ENCODE measurements at places on chromosomes 12 and 14.

DNA sequence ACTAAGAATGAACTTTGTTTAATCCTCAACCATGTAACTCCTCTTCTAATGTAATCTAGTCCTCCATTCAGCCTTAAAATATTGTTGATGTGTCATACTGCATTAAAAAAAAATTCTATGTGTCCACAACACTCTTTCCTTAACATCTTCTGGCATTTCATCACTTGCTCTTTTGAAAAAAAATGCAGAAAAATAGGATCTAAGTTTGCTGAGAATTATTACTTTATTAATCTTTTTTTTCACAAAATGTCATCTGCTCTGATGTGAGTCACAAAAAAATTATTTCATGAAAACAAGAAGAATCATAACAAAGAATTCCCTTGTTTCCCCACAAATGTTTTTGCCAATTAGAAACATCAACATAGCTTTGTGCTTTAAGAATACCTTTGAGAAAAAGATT, 410.1 kb upstream of the MGAT4C start:
- no peak for DNase-seq

- DNase-seq = no peak
These were observed 104.2 kb upstream of the AMN1 start for GRCh38 chr12:31832740-31833729.

DNA sequence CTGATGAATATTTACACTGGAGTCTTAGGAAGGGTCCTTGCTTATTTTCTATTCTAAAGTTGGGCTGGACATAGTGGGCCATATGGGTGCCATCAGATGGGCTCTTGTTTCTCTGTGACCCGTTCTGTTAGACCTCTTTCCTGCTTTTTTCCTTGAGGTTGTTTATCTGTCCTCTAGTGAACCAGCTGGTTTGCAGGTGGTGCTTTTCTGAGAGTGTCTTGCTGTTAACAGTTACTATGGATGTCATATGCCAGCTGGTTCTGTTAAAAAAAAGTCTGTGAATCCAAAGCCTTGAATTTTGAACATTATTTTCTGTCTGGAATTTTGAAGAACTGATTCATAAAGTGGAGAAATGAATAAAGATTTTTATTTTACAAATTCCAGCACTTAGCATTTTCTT, 29.2 kb downstream of the ZC3H14 start:
- DNase-seq = no peak

DNA sequence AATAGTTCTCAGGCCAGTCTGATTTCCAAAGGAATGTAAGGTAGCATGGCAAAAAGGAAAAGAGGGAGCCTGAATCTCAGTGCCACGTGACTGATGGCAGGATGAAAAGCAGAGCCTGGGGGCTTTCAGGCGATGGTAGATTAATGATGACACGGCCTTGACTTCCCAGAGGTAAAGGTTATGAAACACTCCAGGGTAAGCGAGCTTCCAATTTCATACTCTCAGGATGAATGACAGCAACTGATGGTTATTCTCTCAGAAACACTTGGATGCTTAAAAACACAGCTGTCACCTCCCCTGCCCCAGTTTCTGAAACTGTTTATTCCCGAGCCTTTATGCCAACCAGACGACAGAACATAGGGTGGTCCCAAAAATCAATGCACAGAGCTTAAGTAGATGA, 28.8 kb downstream of the GDF11 start:
- DNase-seq = no peak

DNA sequence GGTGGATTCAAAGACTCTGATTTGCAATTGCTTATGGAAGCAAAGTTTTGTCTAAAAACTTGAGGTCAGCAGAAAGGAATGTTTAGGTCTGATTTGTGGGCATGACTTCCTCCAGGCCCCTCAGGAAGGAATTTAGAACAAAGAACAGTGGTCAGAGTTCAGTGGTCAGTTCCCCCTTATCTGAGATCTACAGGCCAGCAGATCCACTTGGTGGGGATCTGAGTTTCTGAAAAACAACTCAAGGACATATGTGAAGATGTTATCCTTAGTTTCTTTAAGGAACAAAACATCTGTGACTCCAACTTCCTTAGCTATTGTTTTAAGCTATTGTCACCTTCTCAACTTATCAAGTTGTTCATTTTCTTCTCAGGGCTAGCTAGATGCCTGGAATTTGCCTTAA, 28.0 kb upstream of the NAA30 start:
- no peak for DNase-seq

DNA sequence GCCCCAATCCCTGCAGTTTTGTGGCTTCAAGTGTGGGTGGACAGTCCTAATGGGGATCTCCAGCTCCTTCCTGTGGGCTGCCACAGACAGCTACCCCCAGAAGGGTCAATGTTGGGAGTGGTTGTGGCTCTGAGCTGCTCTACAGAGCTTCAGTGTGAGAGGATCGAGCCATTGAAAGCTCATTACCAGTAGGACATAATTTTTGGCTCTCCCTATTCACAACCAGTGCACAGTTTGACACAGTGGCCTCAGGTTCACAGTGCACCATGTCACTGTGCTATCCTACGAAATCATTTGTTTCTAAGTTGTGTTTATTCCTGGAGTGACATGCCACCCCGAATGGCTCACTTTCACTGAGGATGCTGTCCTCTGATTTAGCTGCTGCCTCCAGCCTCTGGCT, 22.8 kb downstream of the TMBIM6 start:
- DNase-seq = no peak

DNA sequence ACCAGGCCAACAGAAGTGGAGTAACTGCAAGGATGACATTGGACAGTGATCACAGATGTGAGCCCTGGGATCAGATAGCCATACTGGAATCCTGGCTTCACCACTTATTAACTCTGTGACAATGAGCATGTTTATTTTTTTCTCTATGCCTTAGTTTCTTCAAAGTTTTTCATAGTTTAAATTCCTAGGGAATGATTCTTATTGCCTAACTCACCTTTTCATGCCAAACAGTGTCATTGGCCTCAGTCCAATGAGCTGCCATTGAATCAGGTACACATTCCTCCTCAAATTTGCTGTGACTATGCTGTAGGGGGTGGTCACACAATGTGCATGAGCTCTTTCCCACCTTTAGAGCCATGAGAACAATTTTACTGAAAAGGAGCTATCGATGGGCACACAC, 342.3 kb downstream of the SYT1 start:
- no peak for DNase-seq

- no peak for DNase-seq
These were observed 68.6 kb upstream of the C14orf180 start for GRCh38 chr14:104510794-104511611.

GRCh38 chr12:70549340-70550179, 87.7 kb downstream of the PTPRB start:
- DNase-seq = no peak

- no peak for DNase-seq
These were observed 75.4 kb downstream of the CCDC92 start for GRCh38 chr12:123897221-123897620.

DNA sequence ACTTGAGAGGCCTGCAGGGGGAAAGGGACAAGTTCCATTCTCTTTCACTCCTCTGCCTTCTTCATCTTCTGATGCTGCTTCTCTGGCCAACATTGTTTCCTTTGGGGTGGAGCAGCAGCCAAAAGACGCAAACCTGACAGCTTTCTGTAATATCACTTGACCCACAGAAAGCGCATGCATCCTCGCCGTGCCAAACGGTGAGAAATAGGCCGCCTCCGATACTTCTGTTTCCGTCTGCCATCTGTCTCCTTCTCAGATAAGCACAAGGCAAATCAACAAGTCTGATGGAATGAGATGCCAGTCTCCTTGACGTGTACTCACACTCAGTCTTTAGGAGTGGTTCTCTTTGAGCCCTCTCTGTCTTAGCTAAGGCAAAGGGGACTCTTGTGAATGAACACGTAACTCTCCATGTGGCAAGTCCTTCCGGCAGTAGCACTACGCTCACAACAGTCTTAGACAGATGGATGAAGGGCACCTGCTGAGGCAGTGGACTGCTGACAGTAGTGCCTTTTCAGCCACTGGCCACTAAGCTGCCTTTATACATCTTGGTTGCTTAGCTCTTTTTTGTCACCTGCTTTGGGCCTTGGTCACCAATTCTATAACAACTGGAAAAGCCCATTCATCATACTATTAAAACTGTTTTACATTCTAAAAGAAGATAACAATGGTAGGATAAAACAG, 214.1 kb downstream of the FBXL14 start:
- no peak for DNase-seq

- no peak for DNase-seq
These were observed 66.9 kb downstream of the METTL25 start for GRCh38 chr12:82425241-82425640.

GRCh38 chr14:36091096-36091495, 85.4 kb downstream of the PTCSC3 start:
- no peak for DNase-seq

DNA sequence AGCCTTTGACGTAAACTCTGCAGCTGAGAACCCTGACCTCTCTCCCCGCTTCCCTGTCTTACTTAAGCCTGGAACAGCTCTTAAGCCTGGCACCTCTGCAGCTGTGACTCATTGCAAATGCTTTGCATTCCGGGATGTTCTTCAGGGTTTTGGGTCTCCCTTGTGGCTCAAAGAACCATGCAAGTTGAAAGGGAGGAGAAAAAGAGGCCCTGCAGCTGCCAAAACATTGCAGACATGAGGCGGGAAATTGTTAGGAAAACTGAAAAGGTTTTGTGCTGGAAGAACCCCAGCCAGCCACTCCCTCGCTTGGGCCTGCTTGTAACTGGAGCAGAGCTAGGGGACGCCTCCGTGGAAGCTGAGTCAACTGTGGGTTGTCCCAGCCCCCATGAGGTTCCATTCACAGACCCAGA, 60.2 kb upstream of the FERMT2 start:
- no peak for DNase-seq

- DNase-seq = no peak
These were observed 65.4 kb downstream of the PPFIBP1 start for GRCh38 chr12:27589419-27589818.

DNA sequence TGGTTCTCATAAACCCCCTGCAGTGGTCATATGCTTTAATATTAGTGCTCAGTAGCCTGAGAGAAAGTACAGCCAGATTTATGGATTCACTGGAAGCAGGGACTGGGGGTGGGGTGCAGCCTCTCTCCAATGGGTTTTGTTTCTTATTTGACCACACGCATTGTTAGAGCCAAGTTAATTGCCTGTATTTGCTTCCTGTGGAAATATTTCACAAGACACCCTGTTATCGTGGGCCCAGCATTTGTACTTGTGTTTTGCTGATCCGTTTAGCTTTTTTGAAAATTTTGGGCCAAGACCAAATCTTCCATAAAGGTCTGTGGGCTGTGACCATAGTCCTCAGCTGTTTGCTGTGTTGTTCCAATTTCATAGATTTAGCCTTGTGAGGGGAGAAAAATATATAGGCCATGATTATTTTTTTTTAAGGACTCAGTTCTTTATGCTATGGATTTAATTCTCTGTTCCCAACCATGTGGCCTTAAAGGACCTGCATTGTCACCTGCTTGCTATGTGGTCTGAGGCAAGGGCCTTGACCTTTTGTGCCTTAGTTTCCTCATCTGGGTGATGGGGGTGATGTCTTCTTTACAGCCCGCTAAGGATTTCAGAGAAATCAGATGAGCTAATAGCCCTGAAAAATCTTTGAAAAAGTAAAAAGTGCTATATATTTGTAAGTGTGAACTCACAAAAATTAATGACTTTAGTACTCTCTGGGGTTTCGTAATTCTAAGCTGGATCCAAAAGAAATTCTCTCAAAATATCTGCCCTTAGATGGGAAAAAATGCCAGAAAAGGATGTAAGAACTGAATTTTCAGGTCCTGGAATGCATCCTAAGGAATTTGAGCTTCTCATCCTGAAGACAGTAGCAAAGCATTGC, 370.2 kb downstream of the DPF3 start:
- DNase-seq = no peak

DNA sequence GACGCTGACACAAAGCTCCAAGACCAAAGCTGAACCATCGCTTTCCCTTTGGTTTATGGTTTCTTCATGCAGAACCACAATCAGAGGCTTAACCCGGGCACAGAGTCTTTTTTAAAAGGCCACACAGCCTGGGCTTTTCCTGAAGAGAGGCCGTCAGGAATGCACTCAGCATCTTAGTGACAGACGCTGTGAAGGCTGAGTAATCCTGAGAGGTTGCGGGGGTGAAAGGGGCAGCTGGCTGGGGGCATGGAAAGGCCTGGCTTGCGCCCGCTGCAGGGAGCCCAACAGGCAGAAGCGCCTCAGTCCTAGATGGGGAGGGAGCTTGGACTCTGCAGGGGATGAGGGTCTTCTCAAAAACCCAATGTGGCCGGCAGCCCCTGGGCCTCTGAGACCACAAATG, 13.6 kb downstream of the CTDSP2 start:
- DNase-seq = no peak

GRCh38 chr12:916240-916639, 33.3 kb downstream of the RAD52 start:
- no peak for DNase-seq

GRCh38 chr12:39300799-39301198, 142.1 kb downstream of the KIF21A start:
- no peak for DNase-seq

GRCh38 chr14:34331728-34332623, 130.1 kb downstream of the SPTSSA start:
- DNase-seq = no peak

GRCh38 chr12:100221523-100221922, 20.9 kb downstream of the ACTR6 start:
- no peak for DNase-seq

DNA sequence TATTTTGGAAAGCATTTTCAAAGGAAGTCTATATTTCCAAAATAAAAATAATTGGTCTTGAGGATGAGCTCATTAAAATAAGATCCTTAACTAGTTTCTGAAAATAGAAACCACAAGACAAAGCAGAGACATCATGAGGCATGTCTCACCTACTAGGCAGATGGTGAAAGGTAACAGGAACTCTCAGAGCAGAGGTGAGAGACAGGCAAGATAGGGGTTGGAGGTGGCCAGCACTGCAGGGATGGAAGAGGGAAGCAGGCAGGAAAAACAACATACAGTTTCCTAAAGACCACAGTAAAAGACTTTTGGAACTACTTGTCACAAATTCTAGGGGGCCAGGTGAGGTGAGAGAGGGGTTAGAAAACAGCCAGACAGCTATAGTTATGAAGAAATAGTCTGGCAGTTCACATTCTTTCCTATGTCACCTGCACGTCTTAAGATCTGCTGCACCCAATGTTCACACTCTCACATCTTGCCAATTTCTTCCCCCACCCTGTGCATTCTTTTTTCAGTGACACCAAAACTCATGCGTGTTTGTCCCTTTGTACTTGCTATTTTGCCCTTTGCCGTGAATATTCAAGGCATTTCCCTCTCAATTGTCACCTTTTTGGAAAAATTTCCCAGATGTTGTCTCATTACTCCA, 341.7 kb upstream of the KITLG start:
- DNase-seq = no peak

DNA sequence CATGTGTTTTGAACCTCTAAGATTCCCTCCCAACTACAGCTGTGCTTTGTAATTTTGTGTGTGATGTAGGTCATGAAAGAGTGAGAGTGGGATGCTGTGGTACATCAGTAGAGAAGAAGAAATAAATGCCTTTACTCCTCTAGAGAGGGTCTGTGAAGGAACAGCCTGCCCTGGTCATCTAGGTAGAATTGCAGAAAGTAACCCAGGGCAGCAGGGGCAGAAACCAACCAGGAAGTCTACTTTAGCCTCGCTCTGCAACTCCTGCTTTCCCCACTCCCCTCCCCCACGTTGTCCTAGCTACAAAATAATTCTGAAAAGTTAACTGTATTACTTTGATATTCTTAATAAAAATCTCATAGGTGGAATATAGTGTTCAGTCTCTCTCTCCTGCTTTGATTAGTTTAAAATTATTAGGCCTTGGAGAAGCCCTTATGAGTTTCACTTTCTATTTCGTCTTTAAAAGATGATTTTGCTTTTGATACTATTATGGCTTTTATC, 7.5 kb downstream of the TBK1 start:
- DNase-seq = no peak
